ENCODE measurements at places on chromosomes 5 and 9.
A peak's percentile ranks its signal among the peaks of the same experiment; 100 is the strongest.

DNA sequence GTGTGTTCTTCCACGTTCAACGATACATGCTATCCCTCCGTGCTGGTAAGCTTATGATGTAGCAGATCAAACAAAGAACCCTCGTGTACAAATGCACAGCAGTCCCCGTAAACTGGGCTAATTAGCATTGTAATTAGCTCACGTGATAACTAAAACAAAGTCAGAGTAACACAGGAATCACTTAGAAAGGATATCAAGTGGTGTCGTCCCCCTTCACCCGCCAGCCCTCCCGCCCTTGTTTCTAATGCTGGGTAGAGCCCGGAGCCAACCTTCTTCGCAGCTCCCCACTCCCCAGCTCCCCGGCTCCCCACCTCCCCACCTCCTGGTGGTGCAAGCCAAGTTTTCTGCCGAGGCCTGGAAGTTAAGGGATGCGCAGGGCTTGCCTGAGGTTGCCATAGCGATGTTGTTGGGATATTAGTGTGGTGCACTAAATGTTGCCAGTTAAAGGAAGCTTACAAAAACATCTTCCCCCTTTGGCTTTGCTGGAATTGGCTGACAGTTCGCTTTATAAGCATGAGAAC, 357.9 kb upstream of the CCNH start:
- DNase-seq = no peak

GRCh38 chr5:143791848-143792731, 19.9 kb upstream of the HMHB1 start:
- DNase-seq = no peak

DNA sequence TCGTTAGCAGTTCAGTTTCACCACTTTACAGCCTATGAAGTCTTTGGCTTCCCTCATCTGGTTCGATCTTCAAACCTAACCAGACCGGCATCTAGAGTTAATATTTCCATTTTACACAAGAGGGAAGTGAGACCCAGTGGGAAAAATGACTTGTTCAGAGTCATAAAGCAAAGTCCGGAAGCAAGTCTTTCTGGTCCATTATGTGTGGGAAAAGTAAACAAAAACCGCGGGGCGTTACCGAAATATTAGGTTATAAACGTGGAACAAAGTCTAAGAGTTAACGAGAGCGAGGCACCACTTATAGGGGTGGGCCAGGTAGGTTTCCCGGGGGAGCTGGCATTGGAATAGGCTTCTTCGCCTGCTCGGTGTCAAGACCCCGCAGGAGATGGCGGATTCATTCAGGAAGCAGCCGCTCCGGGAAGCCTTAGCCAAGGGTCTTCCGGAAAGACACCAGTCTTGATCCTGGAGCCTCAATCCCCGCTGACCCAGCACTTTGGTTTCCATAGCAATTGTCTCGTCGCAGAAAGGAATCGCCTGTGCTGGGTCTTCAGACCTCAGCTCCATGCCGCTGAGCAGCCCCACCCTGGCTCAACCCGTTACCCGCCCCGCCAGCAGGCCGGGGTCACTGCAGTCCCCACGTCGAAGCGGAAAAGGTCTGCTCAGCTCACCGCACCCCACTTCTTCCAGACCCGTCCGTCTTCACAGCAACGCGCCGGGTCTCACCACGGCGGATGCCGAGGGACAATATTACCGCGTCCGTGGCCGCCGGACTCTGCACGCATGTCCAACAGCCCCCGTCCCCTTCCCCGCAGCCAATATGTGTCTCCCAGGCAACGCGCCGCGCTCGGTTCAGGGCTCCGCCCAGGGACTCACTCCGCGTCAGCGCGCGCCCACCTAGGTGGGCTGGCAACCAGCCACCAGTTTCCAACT, at the start of gene C5orf52:
Gene C5orf52 (plus strand): TSS at position 872 of the 930 bp plus-strand sequence. CDS start 82 bp downstream, outside the sequence.
- no peak for DNase-seq

GRCh38 chr5:39428640-39429039, 3.9 kb upstream of the DAB2 start:
- no peak for DNase-seq

- no peak for DNase-seq
Observed at GRCh38 chr5:148382961-148383360, 797 bp upstream of the FBXO38 start.

DNA sequence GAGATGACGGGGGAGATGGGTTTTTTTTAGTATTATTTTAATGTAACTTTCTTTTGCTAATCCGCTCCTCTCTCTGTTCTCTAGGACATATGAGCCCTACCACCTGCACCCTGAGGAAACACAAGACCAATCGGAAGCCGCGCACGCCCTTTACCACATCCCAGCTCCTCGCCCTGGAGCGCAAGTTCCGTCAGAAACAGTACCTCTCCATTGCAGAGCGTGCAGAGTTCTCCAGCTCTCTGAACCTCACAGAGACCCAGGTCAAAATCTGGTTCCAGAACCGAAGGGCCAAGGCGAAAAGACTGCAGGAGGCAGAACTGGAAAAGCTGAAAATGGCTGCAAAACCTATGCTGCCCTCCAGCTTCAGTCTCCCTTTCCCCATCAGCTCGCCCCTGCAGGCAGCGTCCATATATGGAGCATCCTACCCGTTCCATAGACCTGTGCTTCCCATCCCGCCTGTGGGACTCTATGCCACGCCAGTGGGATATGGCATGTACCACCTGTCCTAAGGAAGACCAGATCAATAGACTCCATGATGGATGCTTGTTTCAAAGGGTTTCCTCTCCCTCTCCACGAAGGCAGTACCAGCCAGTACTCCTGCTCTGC, 4.8 kb downstream of the MSX2 start:
- no peak for DNase-seq

- no peak for DNase-seq
Observed at GRCh38 chr9:4366591-4367330, 66.9 kb upstream of the GLIS3 start.

- DNase-seq = no peak
Observed at GRCh38 chr9:85898332-85898731, 42.6 kb upstream of the NAA35 start.

DNA sequence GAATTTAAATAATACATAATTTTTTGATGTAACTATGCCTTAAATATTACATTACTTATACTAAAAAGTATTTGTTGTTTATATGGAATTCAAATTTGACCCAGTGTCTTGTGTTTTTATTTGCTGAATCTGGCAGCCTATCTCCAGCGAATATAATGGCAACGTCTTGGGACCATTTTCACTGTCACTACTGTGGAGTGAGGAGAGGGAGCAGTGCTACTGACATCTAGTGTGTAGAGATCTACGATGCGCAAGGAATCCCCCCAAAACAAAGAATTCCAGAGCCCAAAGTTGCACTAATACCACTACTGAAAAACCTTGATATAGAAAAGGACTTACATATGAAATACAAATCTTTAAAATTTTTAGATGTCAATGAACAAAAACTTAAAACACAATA, 314.4 kb downstream of the DRD1 start:
- no peak for DNase-seq

DNA sequence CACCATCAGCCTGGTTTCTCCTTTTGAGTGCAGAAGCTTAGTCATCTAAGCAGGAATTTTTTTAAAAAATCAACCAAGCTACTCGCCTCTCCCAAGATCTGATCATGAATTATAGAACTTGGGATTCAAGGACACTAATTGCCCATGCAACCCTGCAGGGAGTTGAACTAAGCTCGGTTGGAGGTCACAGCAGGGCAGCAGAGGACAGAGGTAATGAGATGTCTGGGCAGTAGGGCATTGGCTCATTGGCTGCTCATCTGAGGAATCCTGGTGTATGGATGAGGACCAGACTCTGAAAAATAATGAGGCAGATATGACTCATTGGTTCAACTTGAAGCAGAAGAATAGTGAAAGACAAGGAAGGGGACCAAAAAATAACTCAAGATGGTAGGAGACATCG, 111.8 kb upstream of the TLE1 start:
- no peak for DNase-seq

DNA sequence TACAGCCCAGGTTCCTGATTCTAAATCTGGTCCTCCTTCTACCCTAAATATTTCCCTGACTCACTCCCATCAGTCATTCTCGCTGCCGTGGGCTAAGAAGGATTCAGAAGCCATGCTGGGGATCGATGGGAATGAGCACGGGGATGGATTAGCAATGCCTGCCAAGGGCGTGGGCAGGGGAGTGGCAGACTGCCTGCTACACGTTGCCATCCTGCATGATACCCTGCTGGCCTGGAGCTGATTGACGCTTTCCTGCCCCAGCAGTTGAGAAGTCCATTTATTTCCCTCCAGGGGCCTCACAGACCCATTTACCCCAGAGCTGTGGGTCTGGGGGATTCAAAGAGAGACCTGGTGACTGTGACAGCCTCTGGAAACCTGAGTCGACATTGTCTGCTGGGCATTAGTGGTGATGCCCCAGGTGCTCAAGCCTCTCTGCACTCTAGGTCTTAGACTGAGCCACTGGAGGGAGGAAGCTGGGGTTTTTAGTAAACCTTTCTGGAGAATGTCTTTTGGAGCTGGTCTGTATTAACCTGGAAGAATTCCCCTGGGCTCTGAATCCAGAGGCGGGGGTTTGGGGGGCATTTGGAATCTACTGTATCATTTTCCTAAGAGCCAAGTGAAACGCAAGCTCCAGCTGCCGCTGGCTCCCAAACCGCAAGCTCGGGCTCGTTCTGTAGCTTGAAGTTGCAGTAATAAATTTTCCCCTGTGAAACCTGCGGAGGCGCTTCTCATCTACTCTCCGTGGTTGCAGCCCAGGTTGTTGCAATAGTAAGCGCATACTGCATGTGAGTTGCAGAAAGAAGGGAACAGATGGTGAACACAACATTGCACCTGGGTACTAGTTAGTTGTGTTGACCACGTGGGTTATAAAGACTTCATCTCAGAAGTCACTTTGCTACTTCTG, 76.3 kb upstream of the RAPGEF1 start:
- DNase-seq = no peak

DNA sequence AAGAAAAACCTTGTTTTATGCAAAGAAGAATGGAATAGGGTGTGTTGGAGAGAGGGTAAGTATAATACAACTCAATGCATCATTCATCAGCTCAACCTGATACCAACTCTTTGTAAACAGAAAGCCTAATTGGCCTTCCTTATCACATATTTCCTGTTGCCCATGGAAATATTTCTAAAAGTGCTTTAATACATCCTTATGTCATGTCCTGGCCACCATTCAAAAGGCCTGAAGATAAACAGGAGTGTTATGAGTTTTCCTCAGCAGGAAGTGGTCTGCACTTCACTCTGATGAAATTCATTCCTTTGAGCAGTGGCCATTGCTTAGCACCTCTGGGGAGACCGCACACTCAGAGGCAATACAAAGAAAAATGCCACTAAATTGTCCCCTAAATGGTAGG, 511.2 kb downstream of the SEMA5A start:
- DNase-seq = no peak

- DNase-seq = peak; percentile 44
Observed at GRCh38 chr9:74960561-74960960, 7.8 kb upstream of the C9orf40 start.

- no peak for DNase-seq
Observed at GRCh38 chr5:675111-675870, 17.9 kb downstream of the TPPP start.
